Hepatocyte (in vitro differentiated cells): ENCODE measurements at places on chromosomes 7 and 10.

DNA sequence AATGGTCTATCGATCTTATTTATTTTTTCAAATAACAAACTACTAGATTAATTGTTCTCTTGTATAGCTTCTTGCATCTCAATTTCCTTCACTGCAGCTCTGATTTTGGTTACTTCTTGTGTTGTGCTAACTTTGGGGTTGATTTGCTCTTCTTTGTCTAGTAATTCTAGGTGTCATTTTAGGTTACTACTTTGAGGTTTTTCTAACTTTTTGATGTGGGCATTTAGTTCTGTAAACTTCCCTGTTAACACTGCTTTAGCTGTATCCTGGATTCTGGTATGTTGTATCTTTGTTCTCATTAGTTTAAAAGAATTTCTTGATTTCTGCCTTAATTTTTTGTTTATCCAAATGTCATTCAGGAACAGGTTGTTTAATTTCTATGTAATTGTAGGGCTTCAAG is 1188.0 kb downstream of the DNAJB9 start:
- no peak for DNase-seq

DNA sequence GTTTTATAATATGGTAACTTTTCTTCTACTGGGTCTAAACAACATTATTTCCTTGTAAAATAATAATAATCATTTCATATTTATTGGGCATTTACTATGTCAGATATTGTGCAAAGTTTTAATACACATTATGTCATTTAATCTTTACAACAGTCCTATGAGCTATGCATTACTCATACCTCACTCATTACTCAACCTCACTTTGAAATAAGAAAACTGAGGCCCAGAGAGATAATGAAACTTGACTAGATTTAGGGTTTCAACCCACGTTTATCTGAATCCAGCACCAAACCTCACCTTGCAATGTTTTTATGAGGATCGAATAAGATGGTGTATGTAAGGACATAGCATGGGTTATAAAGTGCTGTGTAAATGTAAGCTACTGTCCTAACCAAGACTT is 153.2 kb upstream of the SLC13A1 start:
- no peak for DNase-seq

GRCh38 chr10:93554316-93554663 is 12.2 kb upstream of the FFAR4 start:
- no peak for DNase-seq

- DNase-seq, result no peak
Observed at GRCh38 chr7:75066521-75066920, 7.1 kb downstream of the RCC1L start.

DNA sequence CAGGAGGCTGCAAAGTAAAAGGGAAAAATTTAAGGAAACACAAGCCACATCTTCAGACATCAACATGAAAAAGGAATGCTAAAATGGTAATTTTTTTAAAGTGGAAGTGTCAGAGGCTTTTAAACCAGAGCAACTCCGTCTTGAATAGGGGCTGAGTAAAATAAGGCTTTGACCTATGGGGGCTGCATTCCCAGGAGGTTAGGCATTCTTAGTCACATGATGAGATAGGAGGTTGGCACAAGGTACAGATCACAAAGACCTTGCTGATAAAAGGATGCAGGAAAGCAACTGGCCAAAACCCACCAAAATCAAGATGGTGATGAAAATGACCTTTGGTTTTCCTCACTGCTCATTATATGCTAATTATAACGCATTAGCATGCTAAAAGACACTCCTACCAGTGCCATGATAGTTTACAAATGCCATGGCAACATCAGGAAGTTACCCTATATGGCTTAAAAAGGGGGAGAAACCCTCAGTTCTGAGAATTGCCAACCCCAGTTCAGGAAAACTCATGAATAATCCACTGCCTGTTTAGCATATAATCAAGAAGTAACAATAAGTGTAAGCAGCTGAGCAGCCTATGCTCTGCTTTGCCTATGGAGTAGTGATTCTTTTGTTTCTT is 128.3 kb downstream of the SKAP2 start:
- DNase-seq, result no peak

DNA sequence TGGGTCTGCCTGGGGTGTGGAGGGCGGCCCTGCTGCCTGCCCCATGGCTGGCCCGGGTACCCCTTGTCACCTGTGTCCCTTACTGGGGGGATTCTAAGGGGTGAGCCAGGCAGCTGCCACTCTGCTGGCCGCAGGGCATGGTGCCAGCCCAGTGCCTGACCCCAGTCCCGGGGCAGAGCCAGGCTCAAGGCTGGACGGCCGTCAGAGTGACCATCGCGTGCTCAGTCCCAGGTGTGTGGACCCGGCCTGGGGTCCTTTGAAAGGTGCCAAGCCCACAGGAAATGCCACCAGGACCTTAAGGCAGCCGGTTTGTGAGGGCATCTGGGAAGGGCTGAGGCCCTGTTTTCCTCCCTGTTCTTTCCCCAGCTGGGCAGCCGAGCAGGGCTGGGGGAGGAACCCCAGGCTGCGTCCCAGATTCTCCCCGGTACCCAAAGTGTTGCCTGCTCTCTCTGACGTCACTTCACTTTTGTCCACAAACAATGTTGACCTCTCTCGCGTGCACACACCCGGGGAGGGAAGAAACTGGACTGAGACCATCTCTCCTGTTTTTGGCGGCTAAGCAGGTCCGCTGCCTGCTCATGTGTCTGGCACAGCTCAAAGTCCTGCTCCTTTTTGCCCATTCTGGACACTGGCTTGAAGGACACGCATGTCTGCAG is 37.6 kb downstream of the PAPOLB start:
- DNase-seq, result no peak

DNA sequence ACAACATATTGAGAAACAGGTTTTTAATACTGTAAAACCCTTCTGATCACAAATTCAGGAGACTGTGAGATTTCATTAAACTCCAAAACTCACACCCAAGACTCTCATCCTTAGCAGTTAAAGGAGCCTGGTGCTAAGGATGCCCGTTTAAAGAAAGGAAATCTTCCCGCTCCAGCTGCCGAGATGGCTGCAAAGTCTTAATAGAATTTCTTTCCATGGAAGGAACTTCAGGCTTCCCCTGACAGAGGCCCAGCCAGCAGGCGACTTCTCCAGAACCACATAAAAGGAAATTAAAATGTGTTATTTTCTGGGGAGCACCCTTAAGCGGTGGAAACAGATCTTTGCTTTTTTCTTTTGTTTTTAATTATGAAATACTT is 104.7 kb upstream of the CHST15 start:
- DNase-seq, result no peak

DNA sequence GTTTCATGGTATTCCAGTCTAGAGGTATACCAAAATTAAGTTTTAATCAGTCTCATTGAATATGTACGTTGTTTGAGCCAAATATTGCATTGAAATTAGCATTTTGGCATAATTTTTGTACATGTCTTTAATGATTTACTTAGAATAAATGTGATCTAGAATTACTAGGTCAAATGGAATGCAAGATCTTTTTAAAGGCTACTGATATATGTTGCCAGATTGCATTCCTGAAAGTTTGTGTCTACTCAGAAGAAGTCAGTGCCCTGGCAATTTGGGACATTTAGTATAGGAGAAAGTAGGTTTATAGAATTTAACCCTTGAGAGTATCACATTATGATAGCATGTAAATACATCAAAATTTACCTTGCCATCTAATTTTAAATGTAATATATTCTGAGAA is 32.4 kb downstream of the KMT2E start:
- DNase-seq, result no peak

DNA sequence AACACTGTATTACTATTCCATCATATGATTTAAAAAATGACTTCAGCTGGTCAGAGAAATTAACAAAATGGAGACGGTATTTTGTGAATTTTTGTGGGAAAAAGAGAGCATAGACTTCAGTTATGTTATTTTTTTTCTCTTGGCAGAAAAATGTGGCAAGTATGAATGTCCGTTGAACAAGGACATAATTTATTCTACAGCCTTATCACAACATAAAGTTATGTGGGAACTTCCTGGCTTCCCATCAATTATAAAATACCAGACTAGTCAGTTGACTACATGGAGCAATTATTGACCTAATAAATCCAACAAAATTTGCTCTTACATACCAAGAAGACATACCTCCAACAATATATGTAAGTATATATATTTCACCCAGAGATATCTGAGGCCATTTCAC is 88.6 kb upstream of the PPP1R3A start:
- no peak for DNase-seq

DNA sequence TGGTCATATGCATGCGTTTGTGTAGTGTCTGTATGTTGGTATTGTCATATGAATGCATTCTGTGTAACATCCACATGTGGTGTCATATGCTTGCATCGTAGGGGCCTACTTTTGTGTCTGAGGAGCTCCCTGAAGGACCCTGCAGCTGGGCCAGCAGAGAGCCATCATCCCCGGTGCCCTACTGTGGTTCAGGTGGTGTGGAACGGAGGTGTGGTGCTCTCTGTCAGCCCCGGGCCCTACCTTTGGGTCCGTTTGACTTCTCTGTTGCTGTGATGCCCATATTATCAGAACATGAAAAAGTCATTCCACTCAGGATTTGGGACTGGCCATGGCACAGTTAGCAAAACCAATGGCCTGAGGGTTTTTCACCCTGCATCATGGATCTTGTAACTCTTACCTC is 217.9 kb downstream of the ADARB2 start:
- no peak for DNase-seq

DNA sequence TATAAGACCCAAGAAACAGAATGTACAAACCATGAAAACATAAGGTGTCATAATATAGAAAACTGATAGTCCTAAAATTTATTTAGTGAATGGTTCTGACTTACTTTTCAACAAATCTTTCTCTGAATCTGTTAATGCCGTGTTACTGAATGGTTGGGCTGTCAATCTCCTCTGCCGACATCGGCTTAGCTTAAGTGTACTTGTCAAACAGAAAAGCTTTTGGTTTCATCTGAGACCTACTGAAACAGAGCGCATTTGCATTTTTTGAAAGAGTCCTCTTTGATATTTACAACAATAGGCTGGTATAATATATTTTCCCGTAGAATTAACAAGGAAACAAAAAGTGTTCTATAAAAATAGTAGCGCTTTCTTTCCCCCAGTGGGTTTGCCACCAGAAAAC is 120.9 kb upstream of the ZNF804B start:
- no peak for DNase-seq

DNA sequence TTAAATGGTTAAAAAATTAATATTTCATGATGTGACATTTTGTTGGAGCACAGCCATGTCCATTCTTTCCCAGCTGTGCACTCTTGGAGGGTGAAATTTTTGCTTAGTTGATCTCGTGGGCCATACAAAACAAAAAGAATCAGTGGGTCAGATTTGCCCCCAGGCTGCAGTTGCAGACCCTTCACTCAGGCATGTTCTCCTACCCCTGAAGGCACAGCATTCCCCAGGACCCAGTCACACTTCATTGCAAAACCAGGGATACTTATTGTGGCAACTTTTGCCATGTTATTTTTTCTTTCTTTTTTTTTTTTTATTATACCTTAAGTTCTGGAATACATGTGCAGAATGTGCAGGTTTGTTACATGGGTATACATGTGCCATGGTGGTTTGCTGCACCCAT is 6.0 kb downstream of the TAS2R40 start:
- no peak for DNase-seq

- no peak for DNase-seq
Observed at GRCh38 chr7:158680754-158681153, 23.9 kb downstream of the NCAPG2 start.

GRCh38 chr7:139602143-139602722 is 78.7 kb downstream of the CLEC2L start:
- peak; percentile 49 for DNase-seq

GRCh38 chr10:24685958-24686540 is 37.6 kb downstream of the ARHGAP21 start:
- no peak for DNase-seq

- DNase-seq, result no peak
Observed at GRCh38 chr7:93016681-93017381, 100.9 kb downstream of the SAMD9 start.

DNA sequence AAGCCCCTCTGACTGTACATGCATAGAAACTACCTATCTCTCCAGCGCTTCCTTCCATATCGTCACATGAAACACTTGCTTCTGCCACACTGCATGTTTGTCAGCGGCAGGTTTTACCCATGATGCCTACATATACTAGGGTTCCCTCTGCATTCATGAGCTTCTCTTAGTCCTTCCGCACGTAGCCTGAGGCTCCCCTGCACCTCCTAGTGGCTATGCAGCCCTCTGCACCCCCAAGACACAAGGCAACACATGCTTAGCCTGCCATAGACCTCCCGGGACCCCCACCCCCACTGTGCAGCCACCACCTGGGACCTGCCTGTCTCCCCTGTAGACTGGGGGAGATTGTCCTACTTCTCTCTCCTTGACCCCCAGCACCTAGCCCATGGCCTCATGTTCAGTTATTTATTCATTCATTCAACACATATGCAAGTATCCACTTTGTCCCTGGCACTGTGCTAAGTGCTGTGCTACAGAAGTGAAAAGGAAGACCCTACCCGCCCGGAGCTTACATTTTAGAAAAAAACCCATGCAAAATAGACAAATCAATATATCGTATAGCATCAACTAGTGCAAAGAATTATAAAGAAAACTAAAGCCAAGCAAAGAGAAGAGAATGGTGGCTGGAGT is 23.5 kb downstream of the TMEM273 start:
- peak; percentile 74 for DNase-seq

- DNase-seq, result no peak
Observed at GRCh38 chr10:3231951-3232730, 59.6 kb upstream of the PITRM1 start.

DNA sequence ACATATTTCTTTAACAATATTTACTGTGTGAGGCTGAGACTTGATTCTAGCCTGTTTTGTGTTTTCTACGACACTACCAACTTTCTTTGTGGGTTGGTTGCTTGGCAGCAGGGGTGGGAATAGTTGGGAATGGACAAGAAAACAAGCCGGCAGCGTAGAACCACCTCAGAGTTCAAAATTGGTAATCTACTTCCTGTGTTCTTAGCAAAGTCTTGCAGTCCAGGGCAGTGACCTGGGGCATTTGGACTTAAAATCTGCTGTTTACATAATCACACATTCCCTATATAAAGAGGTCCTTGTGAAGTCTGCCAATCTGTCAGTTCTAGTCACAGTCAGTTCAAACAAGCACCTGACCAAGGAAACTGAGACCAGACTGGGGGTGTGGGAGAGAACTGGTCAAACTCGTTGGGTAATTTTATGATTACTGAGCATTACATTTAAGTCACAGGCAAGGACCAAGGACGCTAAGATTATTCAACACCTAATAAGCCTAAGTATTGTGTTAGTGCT is 167.9 kb downstream of the CPEB3 start:
- peak; percentile 25 for DNase-seq

DNA sequence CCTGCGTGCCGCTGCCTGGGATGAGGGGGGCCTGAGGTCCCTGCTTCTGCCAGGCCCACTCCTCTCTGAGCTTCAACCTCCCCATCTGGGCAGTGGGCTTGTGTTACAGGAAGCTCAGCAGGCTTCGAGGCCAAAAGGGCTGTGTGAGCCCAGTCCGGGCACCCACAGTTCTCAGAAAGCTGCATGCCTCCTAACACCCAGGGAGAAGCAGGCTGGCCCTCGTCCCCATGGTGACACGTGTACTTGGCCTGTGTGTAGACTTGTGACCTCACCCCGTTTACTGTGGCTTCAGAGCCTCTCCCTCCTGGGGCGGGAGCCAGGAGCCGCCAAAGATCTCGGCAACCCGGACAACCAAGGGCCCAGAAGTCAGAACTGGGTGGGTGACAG is 2.2 kb upstream of the GRIFIN start:
- DNase-seq, result no peak

GRCh38 chr10:6197321-6197720 is 5.4 kb upstream of the PFKFB3 start:
- no peak for DNase-seq
